ENCODE measurements at places on chromosomes 5 and 9.

DNA sequence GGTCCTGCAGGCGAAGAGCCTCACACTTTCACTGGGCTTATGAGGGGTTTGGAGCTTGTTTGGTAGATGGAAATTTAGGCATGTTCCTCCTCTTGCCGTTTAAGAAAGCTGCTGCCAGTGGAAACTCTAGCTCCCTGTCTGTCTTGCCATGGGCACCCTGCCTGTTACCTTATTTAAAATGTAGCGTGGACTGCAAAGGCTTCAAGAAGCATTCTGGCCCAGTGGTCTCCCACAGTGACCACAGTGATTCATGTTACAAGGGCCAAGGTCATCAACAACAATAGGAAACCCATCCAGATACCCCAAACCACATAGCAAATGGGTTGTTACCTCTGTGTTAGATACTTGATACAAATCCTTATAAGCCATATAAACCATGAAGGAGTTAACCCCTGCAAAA lies 96.6 kb downstream of the DPYSL3 start:
- no peak for DNase-seq

DNA sequence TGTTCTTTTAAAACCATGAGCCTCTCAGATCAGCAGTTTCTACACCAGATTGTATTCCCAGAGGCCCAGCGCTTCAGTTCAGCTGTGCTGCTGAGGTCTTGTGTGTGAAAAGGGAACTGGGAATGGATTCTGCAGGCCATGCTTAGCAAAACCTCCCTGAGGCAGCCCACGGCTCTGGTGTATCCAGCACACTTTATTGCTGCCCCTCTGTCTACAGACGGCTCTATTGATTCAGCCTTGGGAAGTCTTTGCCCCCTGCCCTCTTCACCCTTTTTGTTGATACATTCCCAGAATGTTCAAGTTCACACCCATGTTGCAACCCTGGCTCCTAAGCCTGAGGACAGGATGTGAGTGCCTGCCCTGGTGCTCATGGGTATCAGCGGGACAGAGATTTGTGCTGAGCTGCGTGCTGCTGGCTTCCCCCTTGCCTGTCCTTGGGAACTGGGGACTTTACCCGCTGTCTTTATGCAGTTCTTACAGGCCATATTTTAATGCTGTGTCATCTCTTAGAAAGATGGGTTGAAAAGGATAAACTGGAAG lies 37.3 kb downstream of the ARHGAP26 start:
- no peak for DNase-seq

- no peak for DNase-seq
Measured at GRCh38 chr9:114472765-114473446, 32.4 kb downstream of the WHRN start.

DNA sequence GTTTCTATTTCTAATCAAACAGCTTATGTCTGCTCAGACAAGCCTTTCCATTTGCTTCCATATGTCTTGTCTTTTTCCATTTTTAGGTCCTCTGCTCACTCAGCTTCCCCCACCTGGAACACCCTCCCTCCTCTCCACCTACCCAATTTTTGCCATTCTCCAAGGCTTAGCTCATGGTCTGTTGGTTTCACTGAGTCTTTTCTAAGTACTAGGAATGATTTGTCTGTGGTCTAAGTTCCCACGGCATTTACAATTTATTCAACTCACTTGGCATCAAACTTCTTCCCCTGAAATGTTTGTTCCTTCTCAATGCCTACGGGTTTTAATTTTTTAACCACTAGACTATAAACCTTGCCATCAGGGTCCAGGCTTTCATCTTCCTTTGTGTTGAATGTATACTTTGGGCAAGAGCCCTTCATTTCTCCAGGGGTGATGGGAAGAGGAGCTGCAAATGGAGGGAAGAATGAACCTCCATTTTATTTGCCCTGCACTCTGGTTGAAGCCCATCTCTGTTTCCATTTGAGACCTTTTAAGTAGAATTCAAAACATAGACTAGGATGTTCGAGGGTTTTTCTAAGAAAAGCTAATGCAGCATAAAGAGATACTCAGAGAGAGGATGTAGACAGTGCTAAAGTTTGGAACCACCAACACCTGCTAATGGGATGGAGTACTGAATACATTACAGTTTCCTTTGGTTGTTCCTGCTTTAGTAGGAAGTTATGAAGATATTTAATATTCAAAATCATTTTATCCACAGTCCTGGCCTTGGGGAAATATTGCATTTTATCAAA lies 104.0 kb downstream of the PTTG1 start:
- no peak for DNase-seq

GRCh38 chr5:143304836-143305475 lies 98.5 kb downstream of the NR3C1 start:
- DNase-seq: no peak

DNA sequence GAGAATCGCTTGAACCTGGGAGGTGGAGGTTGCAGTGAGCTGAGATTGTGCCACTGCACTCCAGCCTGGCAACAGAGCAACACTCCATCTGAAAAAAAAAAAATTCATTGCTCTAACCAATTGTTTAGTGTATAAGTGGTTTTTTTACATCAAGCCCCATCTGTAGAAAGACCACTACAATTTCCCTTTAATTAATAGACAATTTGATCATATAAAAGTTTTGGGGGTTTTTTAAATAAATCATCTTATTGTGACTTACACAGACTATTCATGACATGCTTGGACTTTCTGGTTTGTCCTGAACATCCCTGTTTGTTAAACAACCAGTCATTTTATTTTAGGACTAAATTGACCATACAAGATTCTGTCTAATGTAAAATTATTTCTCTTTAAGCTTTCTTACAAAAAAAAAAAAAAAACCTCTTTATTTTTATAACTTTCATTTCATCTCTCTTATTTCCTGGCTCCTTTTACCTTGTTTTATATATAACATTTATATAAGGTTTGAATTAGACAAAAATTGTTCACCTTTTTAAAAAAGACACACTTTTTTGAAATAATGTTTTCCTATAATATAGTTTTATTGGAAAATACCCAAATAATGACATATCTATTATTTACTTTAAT lies 9.8 kb upstream of the FANCC start:
- no peak for DNase-seq

DNA sequence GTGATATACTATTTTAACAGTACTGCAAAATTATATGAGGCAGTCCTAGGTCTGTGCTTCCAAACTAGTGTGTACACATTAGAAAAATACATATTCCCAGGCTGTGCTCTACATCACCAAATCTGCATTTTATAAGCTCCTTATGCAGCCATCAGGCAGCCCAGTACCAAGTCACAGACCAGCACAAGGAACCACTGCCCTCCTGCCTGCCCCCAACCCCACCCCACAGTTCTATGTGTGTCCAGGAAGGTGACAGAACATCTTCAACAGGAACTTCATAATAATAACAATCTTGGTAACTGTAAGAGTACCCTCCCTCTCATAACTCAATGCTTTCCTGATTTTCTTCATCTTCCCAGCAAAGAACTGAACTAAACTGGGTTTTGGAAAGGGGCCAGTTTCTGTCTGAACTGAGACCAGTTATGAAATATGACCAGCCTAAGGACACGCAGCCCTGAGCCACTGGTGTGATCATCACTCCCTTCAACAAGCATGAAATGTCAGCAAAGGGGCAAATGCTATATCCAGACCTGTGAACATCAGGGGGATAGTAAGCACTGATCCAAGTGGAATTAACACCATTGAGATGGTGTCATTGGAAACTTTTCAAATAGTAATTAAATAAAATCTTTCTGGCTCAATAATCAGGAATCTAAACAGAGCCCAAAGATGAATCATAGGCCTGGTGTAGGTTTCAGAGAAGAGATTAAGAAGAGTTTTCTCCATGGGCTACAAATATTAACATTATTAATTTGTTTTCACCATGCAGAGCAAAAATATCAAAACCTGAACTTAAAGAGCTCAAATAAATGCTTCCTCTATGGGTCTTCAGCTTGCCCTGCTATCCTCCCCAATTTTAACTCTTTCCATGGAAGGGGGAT lies 82.1 kb downstream of the DPYSL3 start:
- no peak for DNase-seq

DNA sequence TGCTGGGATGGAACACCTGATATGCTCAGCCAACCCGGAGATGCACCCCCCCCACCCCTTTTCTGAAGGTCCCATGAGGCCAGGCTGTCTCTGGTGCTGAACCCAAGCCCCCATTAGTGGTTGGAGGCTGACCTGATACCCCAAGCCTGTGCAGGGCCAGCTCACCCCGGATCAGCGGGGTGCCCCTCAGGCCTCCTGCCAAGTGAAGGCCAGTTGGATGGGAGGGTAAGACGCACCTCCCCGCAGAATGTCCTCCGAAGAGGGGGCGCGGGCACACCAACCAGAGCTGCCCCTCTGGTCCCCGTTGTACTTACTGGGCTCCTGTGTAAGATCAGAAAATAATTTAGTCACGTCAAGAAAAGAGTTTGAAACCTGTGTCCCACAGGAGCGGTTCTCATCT lies 76.8 kb upstream of the OTULINL start:
- no peak for DNase-seq

GRCh38 chr5:36590513-36591286 lies 15.7 kb upstream of the SLC1A3 start:
- no peak for DNase-seq

DNA sequence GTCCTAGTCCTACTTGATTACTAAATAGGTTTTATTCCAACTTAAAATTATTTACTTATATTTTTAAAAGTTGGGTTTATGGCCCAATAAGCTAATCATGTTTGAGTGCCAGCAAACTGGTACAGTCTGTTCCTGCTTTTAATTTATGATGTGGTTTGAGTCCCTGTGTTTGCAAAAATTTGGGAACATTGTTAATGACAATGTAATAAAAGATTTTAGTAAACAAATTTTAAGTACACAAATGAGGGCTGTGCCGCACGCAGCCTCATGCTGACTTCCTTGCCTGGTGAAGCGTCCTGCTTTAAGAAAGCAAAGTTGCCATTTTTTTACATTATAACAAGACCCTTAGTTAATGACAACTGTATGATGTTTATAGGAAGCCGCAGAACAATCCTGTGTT lies 96.8 kb upstream of the MAP1B start:
- DNase-seq: no peak

DNA sequence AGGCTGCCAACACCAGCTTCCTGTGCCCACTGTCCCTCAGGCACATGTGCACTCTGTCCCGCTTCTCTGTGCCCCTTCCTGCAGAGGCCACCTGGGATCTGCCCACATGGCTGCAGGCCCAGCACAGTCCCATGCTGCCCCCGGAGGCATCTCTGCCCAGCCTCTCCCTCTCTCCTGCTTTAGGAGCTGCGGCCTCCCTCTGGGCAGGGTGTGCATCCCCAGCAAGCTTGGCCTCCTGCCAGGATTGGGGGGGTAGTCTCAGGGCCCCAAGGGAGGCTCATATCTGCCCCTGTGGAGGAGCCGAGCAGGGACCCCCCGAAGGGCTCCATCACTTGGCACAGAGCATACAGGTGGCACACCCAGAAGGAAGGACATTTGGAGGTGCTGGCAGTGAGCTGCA lies 24.8 kb downstream of the FLT4 start:
- no peak for DNase-seq

GRCh38 chr5:178996156-178996555 lies 1.0 kb upstream of the GRM6 start:
- DNase-seq: no peak

- DNase-seq: no peak
Measured at GRCh38 chr9:90300611-90301276, 341.9 kb downstream of the DIRAS2 start.

DNA sequence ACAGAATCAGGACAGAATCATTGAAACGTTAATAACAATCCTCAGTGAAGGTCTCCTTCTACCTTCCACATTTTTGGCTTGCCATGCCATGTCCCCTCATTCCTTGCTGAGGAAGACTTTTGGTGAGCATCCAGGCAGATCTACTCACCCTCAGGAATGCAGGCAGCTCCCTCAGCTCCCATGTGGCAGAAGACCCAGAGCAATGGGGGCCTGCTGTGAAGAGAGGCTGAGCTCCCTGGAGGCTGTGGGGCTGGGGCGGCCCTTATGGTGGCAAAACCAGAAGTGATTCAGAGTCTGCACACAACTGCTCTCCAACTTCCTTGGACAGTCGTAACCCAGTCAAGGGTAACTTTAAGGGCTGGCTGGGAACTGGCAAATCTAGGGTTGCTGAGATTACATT lies 247.2 kb upstream of the EFNA5 start:
- DNase-seq: no peak

DNA sequence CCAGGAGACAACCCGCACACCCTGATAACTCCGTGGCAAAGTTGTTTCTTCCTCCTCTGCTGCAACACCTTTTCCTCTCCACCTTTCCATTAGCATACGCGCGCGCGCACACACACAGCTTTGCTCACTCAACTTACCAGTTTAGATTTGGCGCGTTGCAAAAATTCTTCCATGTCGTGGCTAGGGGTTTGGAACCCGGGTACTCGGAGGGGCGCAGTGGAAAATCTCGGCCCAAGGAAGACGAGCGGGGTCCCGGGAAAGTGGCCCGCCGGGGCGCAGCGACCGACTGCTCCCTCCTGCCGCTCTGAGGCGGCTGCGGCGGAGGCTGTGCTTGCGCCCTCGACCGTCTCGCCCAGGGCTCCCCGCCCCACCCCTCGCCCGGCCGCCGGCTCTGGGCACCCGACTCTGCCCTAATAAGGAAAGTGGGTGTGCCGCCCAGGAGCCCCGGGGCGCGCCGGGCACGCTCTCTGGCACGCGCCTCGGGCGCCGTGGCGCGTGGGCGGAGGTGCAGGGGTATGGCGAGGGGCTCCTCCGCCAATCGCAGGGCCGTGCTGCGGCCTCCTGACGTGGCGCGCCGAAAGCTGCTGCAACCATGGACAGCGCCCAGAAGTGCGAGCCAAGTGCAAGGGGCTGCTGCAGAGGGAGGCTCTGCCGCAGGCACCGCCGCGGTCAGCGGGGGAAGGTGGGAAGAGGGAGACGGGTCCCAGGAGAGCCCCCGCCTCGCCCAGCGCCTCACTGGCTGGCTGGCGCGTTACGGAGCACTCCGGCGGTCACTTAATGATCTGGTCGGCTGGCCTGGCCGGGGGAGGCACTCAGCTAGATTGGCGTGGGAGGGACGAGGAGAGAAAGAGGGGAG lies at the start of gene PRUNE2:
Gene PRUNE2, minus strand, starts transcription at position 324 of the 856 bp plus-strand sequence. Its CDS starts 151 bp downstream, at position 173.
- DNase-seq: peak; percentile 9

GRCh38 chr5:151132963-151133362 lies 24.6 kb downstream of the ANXA6 start:
- no peak for DNase-seq

GRCh38 chr5:6700685-6701355 lies 12.4 kb upstream of the TENT4A start:
- DNase-seq: no peak

- DNase-seq: no peak
Measured at GRCh38 chr5:143428738-143429420, 25.4 kb upstream of the NR3C1 start.

DNA sequence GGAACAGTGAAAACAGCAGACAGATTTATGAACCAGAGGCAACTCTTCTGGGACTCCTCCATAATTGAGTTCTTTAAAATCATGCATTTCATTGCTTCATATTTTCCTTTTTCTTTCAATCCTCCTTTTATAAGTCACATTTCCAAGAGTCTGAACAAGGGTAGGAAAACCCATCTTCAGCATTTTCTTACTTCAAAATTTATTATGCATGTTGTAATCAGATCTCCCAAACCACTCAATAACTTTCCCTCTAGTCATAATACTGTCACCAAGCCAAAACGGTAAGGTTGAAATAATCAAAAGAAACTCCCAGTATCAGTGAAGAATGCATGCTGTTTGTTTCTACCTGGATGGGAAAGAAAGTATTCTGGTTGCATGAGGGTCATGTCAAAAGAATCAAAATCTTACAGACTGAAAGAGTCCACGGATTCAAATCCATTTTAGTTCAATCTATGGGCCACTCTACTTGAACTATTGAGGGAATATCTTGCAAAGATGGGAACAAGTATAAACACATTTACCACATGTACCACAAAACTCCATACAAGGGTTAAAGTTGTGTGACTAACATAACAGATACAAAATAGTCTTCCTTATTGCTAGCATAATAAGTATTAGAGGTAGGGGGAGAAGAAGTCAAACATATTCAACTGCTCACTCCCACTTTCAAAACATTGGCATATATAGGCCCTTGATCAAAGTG lies 797.3 kb downstream of the MAT2B start:
- DNase-seq: no peak

Data from Jurkat, Clone E6-1 (cell line).